Thyroid gland (tissue), 4 donors: ENCODE measurements at places on chromosomes 4 and X. TPM values are rescaled to one million over a fixed set of nuclear protein-coding genes. Genes with fewer than 3 reads are reported as not detected.
A peak's percentile ranks its signal among the peaks of the same experiment; 100 is the strongest.

MXD4 gene
- total RNA-seq = 64.4 TPM

DNA sequence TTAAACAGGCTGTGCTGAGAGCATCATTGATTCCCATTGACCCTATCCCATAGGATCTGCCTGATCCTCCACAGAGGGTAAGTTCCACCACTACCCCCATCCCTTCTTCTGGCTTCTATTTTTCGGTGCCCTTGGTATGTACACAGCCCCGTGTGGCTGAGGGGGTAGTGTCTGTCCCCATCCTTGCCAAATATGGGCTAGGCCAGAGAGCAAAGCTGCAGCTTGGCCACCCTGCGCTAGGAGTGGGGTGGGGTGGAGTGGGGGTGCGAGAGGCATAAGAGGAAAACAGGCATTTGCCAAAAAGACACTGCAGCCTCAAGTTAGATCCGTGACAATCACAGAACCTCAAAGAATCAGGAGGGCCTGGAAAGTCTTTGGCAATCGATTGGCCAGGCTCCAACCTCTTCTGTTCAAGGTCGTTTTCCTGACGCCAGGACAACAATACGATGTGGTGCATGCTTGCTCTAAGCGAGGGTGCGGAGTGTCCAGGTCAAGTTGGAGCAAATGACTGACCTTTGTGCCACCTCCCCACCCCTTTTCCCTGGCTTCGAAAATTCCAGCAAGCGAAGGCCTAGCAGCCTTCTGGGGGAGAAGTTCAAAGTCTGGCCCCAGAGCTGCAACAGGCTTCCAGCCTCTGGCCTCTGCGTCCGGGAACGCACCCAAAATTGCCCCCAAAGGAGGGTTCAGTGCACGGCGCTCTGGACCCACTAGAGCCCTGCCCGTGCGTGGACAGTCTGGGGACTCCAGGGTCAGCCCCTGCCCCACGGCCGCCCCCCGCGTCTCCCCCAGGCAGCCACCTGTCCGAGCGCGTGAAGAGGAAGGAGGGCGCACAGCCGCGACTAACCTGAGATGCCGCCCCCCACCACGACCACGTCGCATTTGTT, 598 bp downstream of the MAOB start:
- H3K4me1 ChIP-seq = no peaks in the 10 kb centered on the region
- H3K4me3 ChIP-seq = peak overlapping the region; percentile 10
- peak; percentile 29 for DNase-seq
- H3K27ac ChIP-seq = no peak overlapping the region
- no peaks in the 10 kb centered on the region for H3K27me3 ChIP-seq
- H3K36me3 ChIP-seq = no peaks in the 10 kb centered on the region

- no peak overlapping the region for H3K4me3 ChIP-seq
- no peaks in the 10 kb centered on the region for H3K27me3 ChIP-seq
- no peak for DNase-seq
- no peak overlapping the region for H3K27ac ChIP-seq
- H3K36me3 ChIP-seq = peaks cover 62% of the 10 kb centered on the region
Measured at GRCh38 chr4:3514806-3515501, 17.3 kb downstream of the LRPAP1 start.

DNA sequence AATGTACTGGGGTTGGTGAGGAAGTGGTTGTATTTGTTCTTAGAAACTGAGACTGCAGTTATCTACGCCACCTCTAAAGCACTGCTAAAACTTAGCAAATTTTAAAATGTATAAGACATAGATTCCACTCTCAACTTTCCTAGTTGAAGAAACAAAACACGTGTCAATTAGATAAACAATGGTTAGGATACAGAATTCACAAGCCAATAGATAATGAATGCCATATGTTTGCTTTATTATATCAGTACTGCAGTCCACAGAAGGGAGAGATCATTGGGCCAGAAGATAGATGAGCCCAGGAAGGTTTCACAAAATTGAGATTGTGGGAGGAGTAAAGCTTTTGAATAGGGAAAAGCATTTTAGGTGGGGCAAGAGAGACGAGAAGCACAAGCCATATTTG, 14.3 kb downstream of the TMEM33 start:
- peaks cover 20% of the 10 kb centered on the region for H3K36me3 ChIP-seq
- DNase-seq = no peak
- no peak overlapping the region for H3K27ac ChIP-seq
- H3K27me3 ChIP-seq = no peaks in the 10 kb centered on the region
- H3K4me1 ChIP-seq = no peaks in the 10 kb centered on the region
- H3K4me3 ChIP-seq = no peak overlapping the region

ADH1C gene
- 15.8 TPM for total RNA-seq
